ENCODE measurements at places on chromosomes 7 and 10.

- no peak for DNase-seq
These were observed 76.7 kb downstream of the IGF2BP3 start for GRCh38 chr7:23393636-23394035.

GRCh38 chr7:31408140-31408729, 67.7 kb upstream of the NEUROD6 start:
- no peak for DNase-seq

GRCh38 chr7:133369130-133369529, 116.3 kb downstream of the EXOC4 start:
- no peak for DNase-seq

- no peak for DNase-seq
These were observed 41.1 kb downstream of the TMEM270 start for GRCh38 chr7:73901823-73902597.

DNA sequence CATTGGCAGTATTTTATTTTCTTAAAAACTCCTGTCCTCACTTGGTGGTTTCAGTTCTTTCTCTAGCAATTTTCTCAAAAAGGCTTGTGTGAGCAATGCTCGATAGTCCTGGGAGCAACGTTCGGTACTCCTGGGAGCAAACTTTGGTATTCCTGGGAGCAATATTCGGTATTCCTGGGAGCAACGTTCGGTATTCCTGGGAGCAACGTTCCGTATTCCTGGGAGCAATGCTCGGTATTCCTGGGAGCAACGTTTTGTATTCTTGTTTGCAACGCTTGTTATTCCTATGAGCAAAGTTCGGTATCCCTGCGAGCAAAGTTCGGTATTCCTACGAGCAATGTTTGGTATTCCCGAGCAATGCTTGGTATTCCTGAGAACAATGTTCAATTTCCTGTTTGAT, 362.0 kb upstream of the ADARB2 start:
- no peak for DNase-seq

Data from stimulated activated CD8-positive, alpha-beta memory T cell treated with anti-CD3 and anti-CD28 coated beads, Interleukin-2, amount 100 ng/mL, for 48 hours (primary cell).